ENCODE measurements at places on chromosomes 7 and 10.

GRCh38 chr10:62734781-62735463 lies 69.6 kb upstream of the ADO start:
- no peak for DNase-seq
- no peaks in the 10 kb centered on the region for H3K27me3 ChIP-seq
- no peak overlapping the region for H3K4me3 ChIP-seq
- H3K4me1 ChIP-seq = peaks cover 30% of the 10 kb centered on the region
- no peaks in the 10 kb centered on the region for H3K36me3 ChIP-seq
- H3K27ac ChIP-seq = no peak overlapping the region

DNA sequence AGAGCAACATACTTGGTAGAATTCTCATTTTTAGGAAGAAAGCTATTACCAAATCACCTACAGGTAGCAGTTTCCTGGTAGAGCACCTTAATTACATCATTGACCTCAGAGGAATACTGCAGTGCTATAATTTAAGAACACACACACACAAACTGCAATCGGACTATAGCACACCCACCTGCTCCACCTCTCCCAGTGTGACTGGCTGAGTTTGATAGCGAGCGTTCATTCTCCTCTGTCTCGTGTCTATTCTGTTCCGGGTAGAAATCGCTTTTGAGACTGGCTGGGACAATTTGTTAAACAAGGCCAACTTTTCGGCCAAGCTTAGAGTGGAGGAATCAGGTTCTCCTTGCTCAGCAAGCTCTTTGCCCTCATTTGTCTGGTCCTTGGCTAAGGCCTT lies 110.5 kb downstream of the SVIL start:
- no peaks in the 10 kb centered on the region for H3K4me1 ChIP-seq
- H3K4me3 ChIP-seq = no peak overlapping the region
- no peaks in the 10 kb centered on the region for H3K36me3 ChIP-seq
- no peak for DNase-seq

DNA sequence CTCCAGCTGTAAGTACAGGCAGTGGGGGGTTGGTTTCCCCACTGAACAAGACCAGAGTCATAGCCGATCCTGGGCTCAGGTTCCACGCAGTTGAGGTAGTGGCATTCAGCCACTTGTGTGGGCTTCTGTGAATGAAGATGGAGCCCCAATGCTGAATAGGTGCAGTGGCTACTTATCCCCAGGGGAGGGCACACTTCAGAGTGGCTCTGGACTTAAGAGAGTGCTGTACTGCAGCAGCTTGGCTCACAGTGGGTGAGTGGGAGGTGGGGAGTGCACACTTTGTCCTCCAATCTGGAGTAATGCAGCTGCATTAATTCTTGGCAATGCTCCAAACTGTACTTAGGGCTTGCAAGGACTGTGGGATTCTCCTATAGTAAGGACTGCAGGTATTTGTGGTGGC lies 81.9 kb downstream of the BUB3 start:
- no peak for DNase-seq
- H3K4me1 ChIP-seq = peaks cover 3% of the 10 kb centered on the region
- H3K36me3 ChIP-seq = no peaks in the 10 kb centered on the region
- no peak overlapping the region for H3K4me3 ChIP-seq
- no peaks in the 10 kb centered on the region for H3K27me3 ChIP-seq
- no peak overlapping the region for H3K27ac ChIP-seq

GRCh38 chr10:5551531-5552375 lies 27.0 kb downstream of the CALML3 start:
- peak; percentile 43 for DNase-seq
- H3K27ac ChIP-seq = no peak overlapping the region
- H3K36me3 ChIP-seq = no peaks in the 10 kb centered on the region
- no peak overlapping the region for H3K4me3 ChIP-seq
- H3K27me3 ChIP-seq = no peaks in the 10 kb centered on the region
- peaks cover 4% of the 10 kb centered on the region for H3K4me1 ChIP-seq

DNA sequence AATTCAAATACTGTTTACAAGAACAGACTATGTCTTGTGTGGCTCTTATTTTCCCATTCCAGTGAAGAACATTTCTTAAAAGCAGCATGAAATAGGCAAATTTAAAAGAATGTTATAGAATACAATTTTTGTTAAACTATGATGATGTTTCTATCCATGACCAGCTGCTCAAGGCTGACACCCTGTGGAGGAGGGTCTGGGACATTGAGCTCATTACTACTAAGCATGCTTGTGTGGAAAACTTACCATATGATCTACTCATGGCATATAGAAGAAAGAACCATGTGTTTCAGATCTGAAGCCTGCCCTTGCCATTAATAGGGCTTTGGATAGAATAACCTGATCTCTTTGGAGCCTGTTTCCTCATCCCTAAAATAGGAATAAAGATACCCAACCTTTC lies 125.0 kb downstream of the FOXP2 start:
- no peak overlapping the region for H3K4me3 ChIP-seq
- DNase-seq = no peak
- no peaks in the 10 kb centered on the region for H3K4me1 ChIP-seq
- H3K36me3 ChIP-seq = no peaks in the 10 kb centered on the region
- no peaks in the 10 kb centered on the region for H3K27me3 ChIP-seq

DNA sequence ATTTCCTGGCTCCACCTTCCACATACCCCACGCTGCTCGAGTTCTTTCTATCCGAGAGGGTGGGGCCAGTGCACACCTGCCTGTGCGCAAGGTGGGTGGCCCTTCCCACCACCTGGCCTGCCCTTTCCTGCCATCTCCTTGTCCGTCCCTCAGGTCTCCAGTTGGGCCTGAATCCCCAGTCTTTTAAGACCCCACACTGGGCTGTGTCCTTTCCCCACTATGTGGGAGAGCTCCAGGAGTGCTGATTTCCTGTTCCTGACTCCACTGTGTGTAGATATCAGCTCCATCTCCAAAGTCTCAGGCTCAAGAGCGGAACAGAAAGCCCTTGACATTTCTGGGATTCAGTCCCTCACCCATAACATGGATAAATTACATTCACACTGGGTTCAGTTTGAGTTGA lies 20.1 kb downstream of the LHPP start:
- no peak for DNase-seq
- H3K4me3 ChIP-seq = no peak overlapping the region
- no peaks in the 10 kb centered on the region for H3K4me1 ChIP-seq
- H3K27ac ChIP-seq = no peak overlapping the region
- H3K36me3 ChIP-seq = peaks cover 4% of the 10 kb centered on the region
- no peaks in the 10 kb centered on the region for H3K27me3 ChIP-seq

All from spleen (tissue), 13 donors.